Stromal cell of bone marrow (primary cell): ENCODE measurements at places on chromosomes 4 and X.

GRCh38 chrX:72094894-72095293 is 36.8 kb downstream of the RTL5 start:
- no peak for DNase-seq

DNA sequence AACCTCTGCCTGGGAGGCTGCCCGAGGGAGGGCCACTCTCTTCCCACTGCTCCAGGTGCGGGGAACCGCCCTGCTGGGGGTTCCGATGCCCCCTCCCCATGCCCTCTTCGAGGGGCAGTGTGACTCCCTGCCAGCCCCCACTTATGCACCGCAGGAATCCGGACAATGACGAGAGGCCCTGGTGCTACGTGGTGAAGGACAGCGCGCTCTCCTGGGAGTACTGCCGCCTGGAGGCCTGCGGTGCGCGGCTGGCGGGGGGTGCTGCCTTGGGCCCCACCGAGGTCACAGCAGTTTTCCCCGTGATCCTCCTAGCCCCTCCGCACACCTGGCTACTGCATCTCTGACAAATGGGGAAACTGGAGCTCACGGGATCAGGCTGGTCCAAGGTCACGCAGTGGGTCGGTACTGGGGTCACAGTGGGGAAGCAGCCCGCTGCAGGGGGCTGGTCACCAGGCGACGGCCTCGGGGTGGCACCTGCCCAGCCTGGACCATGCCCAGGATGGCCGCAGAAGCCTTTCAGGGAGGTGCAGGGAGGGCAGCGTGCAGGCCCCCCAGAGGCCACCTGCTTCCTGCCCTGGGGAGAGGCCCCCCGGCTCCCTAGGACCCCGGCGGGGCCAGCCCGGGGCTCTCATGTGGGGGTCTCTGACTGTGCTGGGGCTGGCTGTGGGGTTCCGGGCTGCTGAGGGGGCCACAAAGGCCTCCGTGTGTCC is 3.5 kb downstream of the HGFAC start:
- DNase-seq = no peak

- DNase-seq = no peak
Measured at GRCh38 chr4:118683513-118683912, 1.7 kb upstream of the METTL14 start.

GRCh38 chr4:37463033-37463856 is 218.7 kb downstream of the NWD2 start:
- no peak for DNase-seq

DNA sequence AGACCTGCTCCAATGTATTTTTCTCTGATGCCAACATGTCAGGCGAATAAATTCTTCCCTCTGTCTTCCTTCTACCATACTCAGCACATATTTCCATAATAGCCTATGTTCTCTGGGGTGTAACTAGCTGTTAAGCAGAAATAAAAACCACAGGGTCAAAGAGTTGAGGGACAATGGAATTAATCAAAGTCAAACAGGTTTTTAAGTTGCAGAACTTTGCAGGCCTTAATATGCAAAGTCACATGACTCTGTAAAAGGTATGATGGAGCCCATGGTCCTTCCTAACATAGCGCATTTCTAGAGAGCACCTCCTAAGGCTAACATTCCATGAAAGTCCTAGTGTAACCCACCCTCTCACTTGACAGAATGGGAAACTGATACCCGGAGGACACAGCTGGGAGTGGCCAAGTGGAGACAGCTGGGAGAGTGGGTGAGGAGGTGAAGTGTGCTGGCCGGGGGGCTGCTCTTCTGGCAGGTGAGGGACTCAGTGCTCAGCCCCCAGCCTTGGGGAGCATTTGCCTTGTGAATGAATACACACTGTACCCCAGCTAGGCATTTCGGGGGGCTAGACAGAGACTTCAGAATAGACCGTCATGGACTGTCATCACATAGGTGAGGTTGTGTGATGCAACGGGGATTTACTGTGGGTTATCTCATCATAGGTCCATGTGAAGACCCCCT is 8.4 kb upstream of the SORCS2 start:
- no peak for DNase-seq

DNA sequence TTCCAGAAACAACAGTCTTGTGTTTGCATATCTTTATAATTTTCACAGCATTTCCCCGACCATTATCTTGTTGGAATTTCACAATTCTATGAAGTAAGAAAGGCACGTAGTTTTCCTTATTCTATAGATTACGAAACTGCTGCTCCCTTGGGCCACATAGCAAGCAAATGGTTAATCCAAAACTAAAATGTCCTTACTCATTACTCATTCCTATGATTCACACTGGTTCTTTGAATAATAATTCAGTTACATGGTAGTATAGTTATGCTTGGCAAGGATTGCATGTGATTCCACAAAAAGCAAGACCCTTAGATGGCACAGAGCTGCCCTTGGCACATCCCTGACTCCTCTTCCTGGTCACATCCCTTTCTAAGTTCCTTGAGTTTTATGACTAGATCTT is 51.2 kb downstream of the OR13H1 start:
- no peak for DNase-seq

GRCh38 chrX:81857192-81857591 is 655.3 kb downstream of the SH3BGRL start:
- DNase-seq = no peak

- DNase-seq = peak; percentile 27
Measured at GRCh38 chrX:78092296-78092695, 11.8 kb upstream of the PGK1 start.

- DNase-seq = no peak
Measured at GRCh38 chr4:17786567-17786966, 5.1 kb upstream of the FAM184B start.

GRCh38 chrX:123779908-123780396 is 47.1 kb upstream of the THOC2 start:
- no peak for DNase-seq

GRCh38 chrX:71236836-71237235 is 13.8 kb downstream of the GJB1 start:
- DNase-seq = no peak

DNA sequence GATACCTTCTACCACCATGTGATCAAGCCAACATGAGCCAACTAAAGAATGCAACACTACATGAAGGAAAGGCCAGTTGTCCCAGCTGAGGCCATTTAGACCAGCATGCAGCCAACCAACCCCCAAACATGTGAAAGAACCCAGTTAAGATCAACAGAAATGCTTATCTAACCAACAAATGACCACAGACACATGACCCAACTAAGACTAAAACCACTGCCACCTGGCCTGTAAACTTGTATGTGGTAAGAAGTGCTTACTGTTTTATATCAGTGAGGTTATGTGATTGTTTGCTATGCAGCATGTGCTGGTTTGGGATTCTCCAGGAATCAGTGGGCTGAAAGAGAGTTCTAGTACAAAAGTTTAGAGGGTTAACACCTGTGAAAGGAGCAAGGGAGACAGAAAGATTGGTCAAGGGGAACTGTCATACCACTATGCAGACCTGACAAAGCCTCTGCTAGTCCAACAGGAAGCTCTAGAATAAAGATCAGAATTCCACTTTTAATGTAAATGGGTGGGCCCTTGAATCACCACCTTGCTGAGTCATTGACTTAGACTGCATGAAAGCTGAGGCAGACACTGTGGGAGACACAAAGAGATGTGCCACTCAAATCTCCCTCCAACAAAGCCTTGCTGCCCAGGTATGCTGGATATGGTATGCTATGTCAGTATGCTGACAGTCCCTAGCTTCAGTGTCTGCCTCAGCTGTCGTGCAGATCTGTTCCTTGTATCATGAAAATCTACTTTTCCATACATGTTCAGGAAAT is 6.1 kb upstream of the SH3D19 start:
- no peak for DNase-seq

GRCh38 chrX:67328476-67328875 is 215.3 kb upstream of the AR start:
- no peak for DNase-seq

- DNase-seq = no peak
Measured at GRCh38 chrX:16699389-16699788, 13.1 kb downstream of the CTPS2 start.

DNA sequence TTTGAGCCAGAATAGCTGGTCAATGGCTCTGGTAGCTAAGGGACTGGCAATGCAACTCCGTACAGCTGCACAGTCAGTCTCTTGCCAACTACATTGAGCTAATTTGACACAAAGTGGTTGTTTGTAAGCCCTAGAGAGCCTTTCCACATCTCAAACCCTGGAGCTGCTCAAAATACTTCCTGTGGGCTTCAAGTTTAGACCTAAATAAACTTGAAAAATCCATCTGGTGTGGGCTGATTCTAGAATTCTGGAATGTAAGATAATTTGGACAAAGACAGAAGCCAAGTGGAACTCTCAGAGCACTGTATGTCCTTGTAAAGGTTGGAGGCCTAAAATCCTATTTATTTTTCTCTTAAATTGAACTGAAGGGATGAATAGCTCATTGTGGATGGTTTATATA is 380.8 kb downstream of the SPRY1 start:
- no peak for DNase-seq

DNA sequence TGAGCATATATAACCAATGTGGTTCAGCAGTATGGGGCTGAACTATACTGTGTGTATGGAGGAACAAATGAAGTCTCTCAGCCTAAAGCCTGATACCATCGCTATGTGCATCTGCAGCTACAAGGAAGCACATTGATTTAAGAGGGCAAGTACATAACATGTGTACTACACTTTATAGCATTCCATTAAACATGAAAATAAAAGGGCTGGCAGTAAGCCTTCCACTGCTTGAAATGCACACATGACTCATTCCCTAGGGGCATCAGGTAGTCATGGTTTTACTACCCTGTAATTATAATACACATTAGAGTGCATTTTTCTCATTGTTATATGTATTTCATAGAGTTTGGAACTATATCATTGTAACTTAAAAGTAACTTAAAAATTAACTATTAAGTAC is 51.2 kb downstream of the SMARCA1 start:
- peak; percentile 24 for DNase-seq

GRCh38 chr4:188266386-188266785 is 127.1 kb downstream of the TRIML1 start:
- no peak for DNase-seq

GRCh38 chr4:88802585-88803286 is 105.1 kb upstream of the NAP1L5 start:
- no peak for DNase-seq

DNA sequence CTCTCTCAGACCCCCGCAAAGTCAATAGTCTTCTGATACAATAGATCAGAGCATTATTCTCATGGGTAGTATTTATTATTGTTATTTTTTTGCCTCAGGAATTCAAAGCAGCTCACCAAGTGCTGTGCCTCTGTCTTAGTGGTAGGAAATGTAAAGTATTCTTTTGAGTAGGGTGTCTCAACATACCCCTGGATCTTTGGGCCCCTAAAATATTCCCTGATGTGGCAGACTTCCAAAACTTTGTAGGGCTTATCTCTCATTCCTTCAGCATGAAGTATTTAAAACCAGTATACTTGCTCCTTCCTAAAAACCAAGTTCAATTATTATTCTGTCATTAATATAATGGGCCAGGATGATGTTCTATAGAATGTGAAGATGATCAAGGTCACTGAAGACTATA is 115.3 kb upstream of the ZNF827 start:
- DNase-seq = no peak

GRCh38 chr4:92047209-92047875 is 256.4 kb upstream of the GRID2 start:
- peak; percentile 6 for DNase-seq

GRCh38 chr4:108328383-108328732 is 159.6 kb upstream of the LEF1 start:
- no peak for DNase-seq

- DNase-seq = no peak
Measured at GRCh38 chr4:78945651-78946179, 6.5 kb upstream of the PAQR3 start.

DNA sequence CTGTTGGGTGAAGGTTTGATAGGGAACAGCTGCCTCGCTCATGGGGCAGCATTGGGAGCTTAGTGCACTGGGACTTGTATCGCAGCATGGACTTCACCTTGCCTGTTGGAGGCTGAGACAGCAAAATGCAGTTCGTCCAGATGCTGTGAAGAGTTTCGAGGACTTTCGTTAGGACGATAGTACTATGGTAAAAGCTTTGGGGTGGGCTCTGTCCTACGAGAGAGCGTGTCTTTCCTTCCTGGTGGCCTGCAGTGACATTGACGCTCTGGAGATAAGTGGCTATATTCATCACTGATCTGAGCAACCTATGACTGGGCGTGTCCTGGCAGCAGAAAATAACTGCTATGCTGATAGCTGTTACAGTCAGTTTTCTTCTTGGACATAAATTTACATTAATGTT is 44.8 kb downstream of the ARHGAP10 start:
- no peak for DNase-seq

DNA sequence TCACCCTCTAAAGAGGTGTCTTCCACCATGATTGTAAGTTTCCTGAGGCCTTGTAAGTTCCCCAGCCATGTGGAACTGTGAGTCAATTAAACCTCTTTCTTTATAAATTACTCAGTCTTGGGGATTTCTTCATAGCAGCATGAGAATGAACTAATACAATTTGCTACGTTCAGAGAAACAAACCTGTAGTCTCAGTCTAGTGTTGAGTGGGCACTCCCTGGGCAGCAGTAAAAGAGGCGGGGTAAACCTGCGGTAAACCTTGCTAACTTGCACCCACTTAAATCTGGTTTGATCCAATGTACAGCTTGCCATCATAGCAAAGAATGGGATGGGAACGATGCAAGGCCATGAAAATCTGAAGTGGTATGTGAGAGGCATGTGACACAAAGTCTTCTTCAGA is 22.4 kb downstream of the GRXCR1 start:
- DNase-seq = no peak

DNA sequence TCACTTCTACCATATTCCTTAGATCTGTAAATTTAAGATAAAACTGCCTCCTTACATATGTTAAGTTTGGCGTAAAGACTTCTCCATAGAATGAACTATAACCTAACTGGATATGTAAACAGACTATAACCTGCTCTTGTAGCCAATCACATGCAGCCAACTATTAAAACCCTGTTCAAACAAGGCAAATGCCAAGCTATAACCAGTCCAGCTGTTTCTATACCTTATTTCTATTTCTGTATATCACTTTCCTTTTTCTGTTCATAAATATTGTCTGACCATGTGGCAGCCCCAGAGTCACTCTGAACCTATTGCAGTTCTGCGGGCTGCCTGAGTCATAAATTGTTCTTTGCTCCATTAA is 12.4 kb upstream of the POF1B start:
- DNase-seq = no peak

DNA sequence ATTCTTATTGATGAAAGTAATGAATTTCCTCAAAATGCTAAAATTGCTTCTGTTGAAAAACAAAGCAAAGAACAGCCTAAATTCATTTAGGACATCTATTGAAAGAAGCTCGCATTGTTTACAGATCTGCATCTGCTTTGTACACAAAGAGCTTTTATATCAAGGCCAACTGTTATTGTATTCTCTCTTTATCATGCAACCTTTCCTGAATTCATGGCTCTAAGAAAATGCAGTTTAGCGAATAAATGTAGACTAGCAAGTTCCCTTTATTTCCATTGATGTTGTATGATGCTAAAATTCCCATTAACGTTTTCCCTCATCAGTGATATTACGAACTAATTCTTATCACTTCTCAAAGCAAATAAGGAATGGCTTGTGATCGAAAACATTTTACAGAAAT is 446.3 kb downstream of the MID1IP1 start:
- no peak for DNase-seq

GRCh38 chrX:24148121-24148520 is 1.4 kb upstream of the ZFX start:
- DNase-seq = no peak

- DNase-seq = no peak
Measured at GRCh38 chr4:13635286-13635799, 7.8 kb upstream of the BOD1L1 start.
